Tongue (tissue), 3 donors: ENCODE measurements at places on chromosomes 12 and 14. TPM values are rescaled to one million over a fixed set of nuclear protein-coding genes. Genes with fewer than 3 reads are reported as not detected.

DNA sequence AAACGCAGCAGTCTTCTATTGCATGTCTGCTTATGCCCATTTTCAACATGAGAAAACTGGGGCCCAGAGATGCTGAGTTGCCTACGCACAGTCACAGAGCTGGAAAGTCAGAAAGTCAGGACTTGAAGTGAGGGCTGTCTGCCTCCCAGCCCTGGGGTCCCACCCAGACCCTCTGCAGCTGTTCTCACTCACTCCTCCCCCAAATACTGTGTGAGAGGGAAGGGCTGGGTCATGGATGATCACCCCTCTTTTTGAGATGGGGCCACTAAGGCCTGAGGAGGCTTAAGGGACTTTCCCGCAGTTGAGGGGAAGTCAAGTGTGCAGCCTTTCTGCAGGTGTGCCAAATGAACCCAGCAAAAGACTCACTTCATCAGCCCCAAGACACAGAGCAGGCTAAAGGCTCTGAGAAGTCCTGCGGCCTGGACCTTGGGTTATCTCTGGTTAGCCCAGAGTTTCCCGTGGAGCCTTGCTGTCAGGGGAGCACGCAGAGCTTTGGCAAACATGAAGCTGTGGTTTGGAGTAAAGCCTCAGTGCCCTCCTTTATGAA, 18.7 kb downstream of the DTX1 start:
- no peak for DNase-seq

- DNase-seq, result no peak
Observed at GRCh38 chr14:94373708-94374107, 14.7 kb downstream of the SERPINA1 start.

Gene FGF6
- total RNA-seq, result 50.7 TPM

DNA sequence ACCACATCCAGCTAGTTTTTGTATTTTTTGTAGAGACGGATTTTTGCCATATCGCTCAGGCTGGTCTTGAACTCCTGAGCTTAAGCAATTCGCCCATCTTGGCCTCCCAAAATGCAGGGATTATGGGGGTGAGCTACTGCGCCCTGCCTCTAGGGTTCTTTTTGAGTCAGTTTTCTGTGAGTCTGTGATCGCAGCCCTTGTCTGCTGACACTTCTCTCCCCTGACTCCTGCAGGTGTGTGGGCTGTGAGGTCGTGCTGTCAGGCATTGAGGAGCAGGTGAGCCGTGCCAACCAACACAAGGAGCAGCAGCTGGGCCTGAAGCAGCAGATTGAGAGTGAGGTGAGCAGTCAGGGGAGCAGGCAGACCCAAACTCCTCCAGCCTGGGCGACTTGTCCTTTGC, 6.3 kb downstream of the COPS7A start:
- no peak for DNase-seq

GRCh38 chr14:23910101-23910875, 43.3 kb upstream of the DHRS4 start:
- DNase-seq, result peak; percentile 45

- DNase-seq, result no peak
Observed at GRCh38 chr14:90455100-90455571, 58.3 kb downstream of the CALM1 start.

Gene C1QL4
- not detected for total RNA-seq

DNA sequence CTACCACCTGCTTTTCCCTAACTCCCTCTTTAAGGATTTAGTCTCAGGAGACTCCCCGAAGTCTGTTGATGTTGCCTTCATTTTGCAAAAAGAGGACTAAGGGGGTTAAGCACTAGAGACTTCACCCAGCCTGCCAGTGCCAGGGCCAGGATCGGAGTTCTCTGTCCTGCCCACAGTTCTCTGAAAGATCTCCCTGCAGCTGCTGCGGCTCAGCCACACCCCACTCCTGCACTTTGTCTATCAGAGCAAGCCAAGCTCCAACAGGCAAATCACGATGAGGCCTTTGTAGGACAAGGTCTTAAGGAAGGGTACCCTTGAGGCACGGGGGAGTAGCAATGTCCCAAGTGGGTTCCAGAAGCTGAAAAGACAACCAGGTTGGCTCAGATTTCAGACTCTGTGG, 148.8 kb upstream of the EGLN3 start:
- peak; percentile 61 for DNase-seq

DNA sequence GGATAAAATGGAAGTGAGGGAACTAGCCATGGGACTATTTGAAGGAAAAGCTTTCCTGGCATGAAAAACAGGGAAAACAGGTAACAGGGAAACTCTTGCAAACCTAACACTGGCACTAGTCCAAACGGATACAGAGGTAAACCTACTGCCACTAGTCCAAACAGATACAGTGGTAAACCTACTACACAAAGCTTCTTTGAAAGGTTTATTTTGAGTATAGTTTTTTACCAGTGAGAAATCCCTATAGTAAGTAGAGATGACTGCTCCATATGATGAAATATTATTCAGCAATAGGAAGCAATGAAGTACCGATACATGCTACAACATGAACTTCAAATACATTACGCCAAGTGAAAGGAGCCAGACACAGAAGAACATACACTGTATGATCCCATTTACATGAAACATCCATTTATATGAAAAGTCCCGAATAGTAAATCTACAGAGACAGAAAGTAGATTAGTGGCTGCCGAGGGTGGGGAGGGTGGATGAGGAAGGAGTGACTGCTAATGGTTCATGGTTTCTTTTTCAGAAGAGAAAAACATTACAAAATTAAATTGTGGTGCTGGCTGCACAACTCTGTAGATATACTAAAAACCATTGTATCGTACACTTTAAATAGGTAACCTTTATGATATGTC, 25.5 kb downstream of the SPTLC2 start:
- DNase-seq, result peak; percentile 21

- DNase-seq, result peak; percentile 64
Observed at GRCh38 chr12:115337693-115338543, 653.9 kb upstream of the TBX3 start.

GRCh38 chr12:121837680-121838079, 21.0 kb downstream of the HPD start:
- DNase-seq, result no peak

GRCh38 chr14:68612049-68612448, 180.8 kb downstream of the ZFP36L1 start:
- peak; percentile 89 for DNase-seq

GRCh38 chr12:57614178-57614947, 3.1 kb downstream of the ARHGEF25 start:
- peak; percentile 35 for DNase-seq

- DNase-seq, result no peak
Observed at GRCh38 chr12:63849106-63849620, 4.7 kb downstream of the SRGAP1 start.

DNA sequence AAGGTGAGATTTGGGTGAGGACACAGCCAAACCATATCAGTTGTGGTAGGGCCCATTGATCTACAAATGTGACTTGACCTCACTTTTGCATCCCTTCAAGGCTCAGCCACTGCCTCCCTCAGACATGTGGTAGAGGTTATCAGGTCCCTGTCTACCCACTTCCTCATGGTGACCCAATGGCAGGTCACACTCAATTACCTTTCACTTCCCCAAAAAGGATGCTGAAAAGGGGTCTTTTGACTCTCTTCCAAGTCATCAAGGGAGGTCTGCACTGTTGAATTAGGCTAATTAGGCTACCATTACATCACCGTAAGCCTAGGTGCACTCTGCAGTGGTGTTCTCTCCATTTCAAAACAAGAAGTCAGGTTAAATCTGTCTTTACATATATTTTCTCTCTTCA, 22.6 kb upstream of the DRAM1 start:
- DNase-seq, result no peak

GRCh38 chr14:60328583-60328982, 79.6 kb downstream of the PPM1A start:
- no peak for DNase-seq

Gene PPP4R4
- total RNA-seq, result 0.82 TPM

Gene GARIN6
- not detected for total RNA-seq

- DNase-seq, result no peak
Observed at GRCh38 chr12:2484141-2484776, 310.5 kb upstream of the FKBP4 start.

DNA sequence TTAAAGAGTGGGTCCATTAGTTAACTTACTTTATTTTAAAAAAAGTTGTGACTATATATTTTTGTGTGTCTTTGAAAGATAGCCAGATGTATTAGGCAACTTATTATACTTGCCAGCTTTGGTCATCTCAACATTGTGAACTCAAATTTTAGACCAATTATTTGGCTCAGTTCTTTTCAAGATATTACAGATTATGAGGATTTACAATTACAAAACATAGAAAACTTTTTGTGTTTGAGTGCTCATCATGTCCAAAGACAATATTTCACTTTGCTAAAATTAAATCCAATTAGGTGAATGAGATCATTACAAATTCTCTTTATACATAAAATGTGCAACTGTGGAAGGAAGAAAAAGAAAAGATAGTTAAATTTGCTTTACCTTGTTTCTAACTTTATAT, 18.3 kb upstream of the PDE3A start:
- no peak for DNase-seq

- DNase-seq, result no peak
Observed at GRCh38 chr12:108854451-108855283, 2.7 kb downstream of the SSH1 start.

DNA sequence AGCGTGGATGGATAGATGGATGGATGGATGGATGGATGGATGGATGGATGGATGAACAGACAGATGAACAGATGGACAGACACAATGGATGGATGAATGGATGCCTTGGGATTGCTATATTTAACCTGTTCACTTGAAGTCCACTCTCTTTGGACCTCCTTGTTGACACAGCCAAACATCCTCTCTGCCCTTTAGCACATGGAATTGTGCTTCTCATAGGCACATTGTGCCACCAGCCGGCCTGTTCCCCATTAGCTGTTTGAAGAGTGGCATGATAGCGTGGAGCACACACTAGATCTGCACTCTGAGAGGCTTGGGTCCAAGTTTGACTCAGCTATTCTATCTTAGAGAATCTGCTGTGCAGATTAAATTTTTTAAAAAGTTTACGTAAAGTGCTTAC, 56.9 kb upstream of the GSC start:
- DNase-seq, result no peak

DNA sequence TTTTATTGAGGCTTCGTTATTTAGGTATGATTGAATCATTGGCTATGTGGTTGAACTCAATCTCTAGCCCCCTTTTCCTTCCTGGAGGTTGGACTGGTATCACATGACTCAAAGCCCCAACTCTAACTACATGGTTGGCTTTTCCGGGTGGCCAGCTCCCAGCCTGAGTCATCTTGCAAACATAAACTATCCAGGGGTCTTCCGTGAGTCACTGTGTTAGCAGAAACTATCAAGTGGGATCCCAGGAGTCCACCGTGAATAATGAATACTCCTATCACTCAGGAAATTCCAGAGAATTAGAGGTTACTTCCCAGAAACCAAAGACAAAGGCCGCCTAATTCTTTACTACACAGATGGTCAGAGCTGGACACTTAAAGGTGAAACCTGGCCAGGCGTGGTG, 19.7 kb upstream of the PLEKHD1 start:
- no peak for DNase-seq

Gene PTPRR
- total RNA-seq, result 1.2 TPM

Gene CLEC7A
- 3.6 TPM for total RNA-seq

Gene PELI2
- 13.2 TPM for total RNA-seq

GRCh38 chr12:9673404-9674225, 4.1 kb downstream of the CLEC2D start:
- DNase-seq, result no peak

Gene MANSC1
- total RNA-seq, result 6.4 TPM

DNA sequence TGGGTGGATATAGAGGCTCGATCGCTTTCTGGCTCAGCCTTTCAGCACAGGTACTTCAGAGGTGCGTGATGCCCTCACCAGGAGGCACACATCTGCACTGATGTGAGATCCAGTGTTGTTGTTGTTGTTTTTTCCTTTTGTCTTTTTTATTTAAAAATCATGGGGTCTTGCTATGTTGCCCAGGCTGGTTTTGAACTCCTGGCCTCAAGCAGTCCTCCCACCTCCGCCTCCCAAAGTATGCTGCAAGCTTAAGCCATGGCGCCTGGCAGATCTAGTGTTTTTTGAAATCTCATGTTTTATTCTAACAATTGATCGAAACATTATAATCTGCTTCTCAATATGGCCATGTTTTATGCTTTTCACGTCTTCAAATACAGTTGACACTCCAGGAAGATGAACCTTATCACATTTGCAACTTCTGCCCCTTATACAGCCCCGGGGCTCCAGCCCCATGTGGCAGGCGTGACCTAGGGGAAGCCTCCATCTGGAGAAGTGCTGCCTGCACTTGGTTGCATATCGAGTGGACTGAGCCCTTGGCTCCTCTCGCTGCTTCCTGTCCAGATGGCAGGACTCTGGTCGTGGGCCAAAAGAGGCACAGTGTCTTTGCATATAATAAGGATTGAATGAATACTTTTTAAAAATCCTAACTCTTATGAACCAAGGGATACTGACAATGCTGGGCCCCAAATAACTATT, 71.7 kb downstream of the TRAF3 start:
- DNase-seq, result peak; percentile 47

- no peak for DNase-seq
Observed at GRCh38 chr12:57194253-57194652, 22.3 kb upstream of the NXPH4 start.

DNA sequence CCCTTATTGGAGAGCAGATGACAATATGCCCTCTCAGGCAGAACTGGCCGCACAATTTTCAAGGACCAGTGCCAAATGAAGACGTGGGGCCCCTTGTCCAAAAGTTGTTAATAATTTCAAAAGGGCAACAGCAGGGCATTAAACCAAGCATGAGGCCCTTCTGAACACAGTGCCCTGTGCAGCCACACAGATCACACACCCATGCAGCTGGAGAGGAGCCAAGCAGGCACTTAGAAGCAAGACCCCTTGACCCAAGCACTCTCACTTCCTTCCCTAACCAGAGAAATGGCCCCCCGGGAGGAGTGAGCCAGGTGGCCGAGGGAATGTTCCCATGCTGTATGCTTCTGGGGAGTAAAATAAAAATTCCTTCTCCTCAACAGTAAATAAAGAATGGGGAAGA, 114.0 kb upstream of the TMPO start:
- DNase-seq, result peak; percentile 44

GRCh38 chr14:106846218-106846617, 1319.8 kb downstream of the TMEM121 start:
- no peak for DNase-seq
